ENCODE measurements at places on chromosomes 13 and 19.

GRCh38 chr19:10332158-10332964 is 968 bp downstream of the RAVER1 start:
- DNase-seq: no peak

- no peak for DNase-seq
Measured at GRCh38 chr13:109144693-109145437, 515.5 kb downstream of the MYO16 start.

DNA sequence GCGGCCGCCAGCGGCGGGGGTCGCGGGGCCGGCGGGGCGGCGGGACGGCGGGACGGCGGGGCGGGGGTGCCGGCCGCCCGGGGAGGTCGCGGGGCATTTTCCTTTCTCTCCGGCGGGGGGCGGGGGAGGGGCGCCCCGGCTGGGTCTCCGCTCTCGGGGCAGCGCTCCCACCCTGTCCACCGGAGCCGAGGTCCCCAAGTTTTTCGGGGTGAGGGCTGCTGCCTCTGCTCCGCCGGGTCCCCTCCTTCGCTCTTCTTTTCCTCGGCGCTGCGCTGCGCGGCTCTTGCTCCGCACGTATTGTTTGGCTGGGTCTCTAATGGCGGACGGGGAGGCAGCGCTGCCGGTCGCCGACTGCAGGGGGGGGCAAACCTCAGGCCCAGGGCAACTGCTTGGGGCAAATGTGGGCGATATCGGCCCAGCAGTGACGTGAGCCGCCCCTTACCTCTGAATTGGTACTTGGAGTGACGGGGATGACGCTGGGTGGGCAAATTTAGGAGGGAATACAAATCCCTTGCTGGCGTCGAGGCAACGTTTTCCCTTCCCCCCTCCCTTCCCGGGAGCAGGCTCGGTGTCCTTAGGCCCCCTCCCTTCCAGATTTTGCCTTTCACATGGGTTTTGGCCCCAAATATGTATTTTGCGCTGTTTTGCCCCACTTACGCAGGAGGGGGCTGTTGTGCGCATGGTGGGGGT is 759 bp downstream of the ZMYM2 start:
- peak; percentile 27 for DNase-seq

- DNase-seq: no peak
Measured at GRCh38 chr19:50427997-50428425, 4.7 kb upstream of the MYBPC2 start.

DNA sequence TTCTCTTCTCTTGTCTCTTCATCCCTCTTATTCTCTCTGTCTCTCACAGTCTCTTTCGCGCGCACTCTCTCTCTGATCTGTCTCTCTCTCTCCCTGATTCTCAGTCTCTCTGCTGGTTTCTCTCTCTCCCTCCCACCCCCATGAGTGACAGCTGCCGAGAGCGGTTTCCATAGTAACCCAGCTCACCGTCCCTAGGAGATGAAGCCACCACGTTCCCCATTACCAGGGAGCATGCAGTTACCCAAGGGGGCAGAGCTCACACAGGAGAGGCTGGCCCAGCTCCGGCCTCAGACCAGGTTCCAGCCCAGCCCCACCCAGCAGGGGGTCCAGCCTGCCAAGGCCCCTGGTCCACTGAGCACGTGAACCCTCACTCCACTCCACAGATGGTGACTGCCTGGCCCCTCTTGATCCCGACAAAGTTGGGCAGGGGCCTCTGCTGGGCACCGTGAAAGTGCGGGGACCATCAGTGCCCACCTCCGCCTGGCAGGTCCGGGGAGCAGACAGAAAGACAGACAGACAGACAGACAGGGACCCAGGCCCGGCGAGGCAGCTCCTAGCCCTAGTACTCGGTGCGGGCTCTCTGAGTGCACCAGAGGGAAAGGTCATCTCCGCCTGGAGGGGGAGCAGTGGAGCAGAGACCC is 50.6 kb downstream of the CELF5 start:
- peak; percentile 86 for DNase-seq

GRCh38 chr13:93248627-93249047 is 22.0 kb downstream of the GPC6 start:
- peak; percentile 53 for DNase-seq

Measured in HAP-1 (cell line).